ENCODE measurements at places on chromosomes 3 and 15.
A peak's percentile ranks its signal among the peaks of the same experiment; 100 is the strongest.

- no peak for DNase-seq
Observed at GRCh38 chr3:126025862-126026261, 56.9 kb downstream of the ROPN1B start.

- no peak for DNase-seq
Observed at GRCh38 chr15:22883196-22883595, 44.7 kb downstream of the NIPA2 start.

DNA sequence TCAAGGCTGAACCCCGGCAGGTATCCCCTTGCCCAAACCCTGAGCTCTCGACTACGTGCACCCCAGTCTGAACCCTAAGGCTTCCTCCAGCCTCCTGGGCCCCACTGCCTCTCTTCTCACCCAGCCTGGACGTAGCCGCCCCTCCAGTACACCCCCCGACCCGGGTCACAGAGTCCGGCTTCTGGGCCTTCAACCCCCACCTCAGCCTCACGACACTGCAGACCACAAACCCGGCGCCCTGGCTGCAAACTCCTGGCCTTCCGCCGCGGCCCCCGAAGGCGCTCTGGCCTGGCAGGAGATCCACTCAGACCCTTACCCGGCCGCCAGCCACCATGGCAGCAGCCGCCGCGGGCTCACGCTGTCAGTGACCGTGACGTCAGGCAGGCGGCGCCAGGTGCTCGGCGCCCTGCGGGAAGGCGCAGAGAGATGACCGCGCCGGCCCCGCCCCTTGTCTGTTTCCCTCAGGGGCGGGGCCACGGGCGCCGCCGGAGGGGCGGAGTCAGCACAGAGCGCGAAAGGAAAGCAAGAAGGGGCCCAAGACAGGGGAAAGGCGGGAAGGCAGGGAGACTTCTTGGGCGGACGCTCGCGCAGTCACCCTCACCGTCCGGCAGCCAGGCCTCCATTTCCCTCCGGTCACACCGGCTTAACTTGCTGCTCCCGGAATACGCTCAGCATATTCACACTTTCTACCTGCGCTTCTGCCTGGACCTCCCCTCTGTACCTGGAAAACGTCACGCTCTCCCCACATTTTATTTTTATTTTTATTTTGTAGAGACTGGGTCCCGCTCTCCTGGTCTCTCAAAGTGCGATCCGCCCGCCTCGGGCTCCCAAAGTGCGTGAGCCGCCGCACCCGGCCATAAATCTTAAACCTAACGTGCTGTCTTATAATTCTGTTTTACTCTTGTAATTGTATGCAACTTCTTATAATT is at the start of gene RMDN3:
TSS of gene RMDN3 (minus strand) at position 372 of the 929 bp plus-strand sequence. CDS start 471 bp downstream, outside the sequence.
- DNase-seq = peak; percentile 53

GRCh38 chr3:72034986-72035385 is 250.0 kb upstream of the PROK2 start:
- DNase-seq = no peak

DNA sequence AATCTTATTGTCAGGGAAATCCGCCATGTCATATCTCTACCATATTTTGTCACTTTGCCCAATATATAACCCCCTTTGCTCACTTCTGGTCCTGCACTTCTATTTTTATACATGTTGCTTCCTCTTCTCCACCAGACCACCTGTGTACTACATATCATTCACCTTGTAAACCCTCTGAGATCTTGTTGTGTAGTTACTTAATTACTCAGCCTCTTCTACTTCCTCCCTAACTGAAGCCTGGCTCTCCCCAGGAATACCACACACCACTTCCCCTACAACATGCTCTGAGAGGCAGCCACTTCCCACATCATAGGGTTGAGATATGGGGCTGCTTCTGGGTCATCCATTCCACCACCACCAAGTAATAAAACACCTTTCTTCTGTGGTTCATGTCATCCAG is 10.0 kb downstream of the HEXA start:
- DNase-seq = no peak

DNA sequence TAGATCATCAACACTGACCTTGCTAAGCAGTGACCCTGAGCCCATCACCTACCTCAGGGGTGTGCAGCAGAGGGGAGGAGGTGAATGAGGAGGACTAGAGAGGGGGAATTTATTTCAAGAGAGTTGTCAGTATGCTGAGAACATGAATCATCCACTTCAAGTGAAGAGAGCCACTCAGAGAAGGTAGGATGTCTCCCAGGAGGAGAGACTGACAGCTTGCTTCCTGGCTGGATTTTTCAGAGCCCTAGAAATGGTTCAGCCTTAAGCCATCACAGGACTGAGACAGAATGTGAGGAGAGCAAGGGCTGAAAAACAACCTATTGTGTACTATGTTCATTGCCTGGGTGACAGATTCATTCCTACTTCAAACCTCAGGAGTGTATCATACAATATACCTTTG is 34.8 kb downstream of the CCNL1 start:
- peak; percentile 71 for DNase-seq
